ENCODE measurements at places on chromosomes 5 and 9.

- no peak for DNase-seq
Observed at GRCh38 chr5:172313915-172314314, 30.4 kb upstream of the UBTD2 start.

GRCh38 chr9:114824110-114824509, 18.3 kb upstream of the TNFSF15 start:
- no peak for DNase-seq

DNA sequence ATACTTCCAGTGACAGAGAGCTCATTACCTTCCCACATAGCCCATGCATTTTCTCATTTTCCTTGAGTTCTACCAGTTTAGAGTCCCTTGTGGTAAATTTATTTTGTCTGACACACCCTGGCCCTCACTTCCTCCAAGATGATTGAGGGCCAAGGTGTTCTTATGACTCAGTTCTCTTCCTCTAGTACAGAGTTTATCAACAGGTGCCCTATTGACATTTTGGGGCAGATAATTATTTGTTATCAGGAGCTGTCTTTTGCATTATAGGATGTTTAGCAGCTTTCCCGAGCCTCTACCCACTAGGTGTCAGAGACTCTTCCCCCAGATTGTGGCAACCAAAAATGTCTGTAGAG, 7.1 kb downstream of the SLC36A3 start:
- no peak for DNase-seq

DNA sequence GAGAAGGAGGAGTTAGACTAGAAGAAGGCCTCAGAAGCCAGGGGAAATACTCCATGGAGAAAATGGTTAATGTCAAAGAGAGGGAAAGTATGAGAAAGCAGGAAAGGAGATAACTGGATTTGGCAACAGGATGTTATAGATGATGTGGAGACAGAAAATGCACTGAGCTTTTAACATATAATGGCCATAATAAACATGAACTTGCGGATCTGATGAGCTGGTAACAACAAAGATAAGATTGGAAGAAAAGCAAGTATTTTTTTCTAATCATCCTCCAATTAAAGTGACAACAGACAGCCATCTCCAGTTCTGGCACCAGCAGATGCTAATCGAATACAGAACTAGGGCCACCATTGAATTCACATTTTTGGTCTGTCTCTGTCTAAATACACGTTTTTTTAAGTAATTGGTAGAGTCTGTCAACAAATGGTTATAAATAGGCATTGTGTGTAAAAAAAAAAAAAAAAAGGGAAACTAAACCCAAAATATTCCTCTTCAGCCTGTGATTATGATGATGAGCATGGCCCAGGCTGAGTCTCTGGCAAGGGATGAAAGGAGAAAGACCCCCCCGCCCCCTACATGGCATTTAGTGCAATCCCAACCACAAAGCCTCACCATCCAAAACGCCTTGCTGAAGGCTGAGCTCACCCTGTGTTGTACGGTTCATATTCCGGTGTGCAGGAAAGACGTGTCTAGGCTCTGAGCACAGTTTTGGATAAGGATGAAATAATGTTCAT, 149.5 kb upstream of the LHFPL2 start:
- no peak for DNase-seq

DNA sequence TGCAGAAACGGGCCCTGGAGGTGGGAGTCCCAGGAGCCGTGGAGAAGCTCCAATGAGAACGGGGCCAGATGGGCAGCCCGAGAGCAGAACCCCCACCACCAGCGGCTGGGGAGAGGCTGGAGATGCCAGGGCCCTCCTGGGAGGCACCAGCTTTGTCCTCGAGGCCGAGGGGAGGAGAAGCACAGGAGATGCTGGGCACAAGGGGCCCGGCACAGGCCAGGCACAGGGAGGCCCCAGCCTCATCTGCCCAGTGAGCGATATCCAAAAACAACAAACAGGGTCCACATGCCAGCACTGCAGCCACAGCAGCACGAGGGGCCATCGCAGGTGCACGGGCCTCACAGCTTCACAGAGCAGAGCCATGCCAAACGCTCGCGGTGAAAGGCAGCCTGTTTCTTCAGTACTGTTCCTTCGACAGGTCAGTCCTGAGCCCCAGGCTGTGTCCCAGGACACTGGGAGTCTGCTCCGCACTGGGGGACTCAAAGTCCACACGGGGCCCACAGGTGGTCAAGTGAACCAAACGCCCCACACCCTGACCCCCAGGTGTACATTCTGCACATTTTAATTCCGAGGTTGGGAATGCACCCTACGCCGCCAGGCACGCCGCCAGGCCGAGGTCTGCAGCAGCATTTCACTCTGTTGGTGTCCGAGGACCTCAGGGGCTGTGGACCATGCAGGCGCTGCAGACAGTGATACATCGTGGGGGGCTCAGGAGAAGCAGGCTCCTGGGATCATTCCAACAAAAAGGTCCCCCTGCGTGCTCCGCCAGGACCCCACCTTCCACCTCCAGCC, 9.5 kb downstream of the LPCAT1 start:
- DNase-seq: no peak

DNA sequence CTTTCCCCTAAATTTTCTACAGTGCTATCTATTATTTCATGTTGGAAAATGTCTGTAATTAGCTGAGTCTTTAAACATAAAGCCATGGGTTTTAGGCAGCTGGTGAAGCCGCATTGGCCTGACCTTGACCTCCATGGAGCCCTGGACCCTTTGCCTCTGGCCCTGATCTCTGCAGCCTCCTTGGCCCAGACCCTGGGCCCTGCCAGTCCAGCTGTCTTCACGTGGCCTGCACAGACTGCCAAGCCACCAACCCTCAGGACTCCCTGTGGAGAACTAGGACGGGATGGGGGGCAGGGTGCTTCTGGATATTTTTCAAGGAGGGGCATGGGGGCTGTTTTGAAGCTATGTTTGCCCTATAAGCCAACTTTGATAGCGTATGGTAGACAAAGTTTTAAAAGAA, 29.8 kb upstream of the PPARGC1B start:
- no peak for DNase-seq

DNA sequence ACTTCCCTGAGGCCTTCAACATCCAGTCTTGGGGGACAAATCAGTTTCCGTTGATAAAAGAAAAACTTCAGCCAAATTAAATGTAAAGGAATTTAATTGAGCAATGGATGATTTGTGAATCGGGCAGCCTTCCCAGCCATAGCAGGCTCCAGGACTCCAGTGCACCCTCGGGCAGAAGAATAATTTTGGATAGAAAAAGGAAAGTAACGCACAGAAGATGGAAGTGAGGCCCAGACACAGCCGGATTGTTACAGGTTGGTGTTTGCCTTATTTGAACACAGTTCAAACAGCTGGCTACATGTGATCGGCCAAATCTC, 19.1 kb downstream of the MRPL36 start:
- DNase-seq: no peak

DNA sequence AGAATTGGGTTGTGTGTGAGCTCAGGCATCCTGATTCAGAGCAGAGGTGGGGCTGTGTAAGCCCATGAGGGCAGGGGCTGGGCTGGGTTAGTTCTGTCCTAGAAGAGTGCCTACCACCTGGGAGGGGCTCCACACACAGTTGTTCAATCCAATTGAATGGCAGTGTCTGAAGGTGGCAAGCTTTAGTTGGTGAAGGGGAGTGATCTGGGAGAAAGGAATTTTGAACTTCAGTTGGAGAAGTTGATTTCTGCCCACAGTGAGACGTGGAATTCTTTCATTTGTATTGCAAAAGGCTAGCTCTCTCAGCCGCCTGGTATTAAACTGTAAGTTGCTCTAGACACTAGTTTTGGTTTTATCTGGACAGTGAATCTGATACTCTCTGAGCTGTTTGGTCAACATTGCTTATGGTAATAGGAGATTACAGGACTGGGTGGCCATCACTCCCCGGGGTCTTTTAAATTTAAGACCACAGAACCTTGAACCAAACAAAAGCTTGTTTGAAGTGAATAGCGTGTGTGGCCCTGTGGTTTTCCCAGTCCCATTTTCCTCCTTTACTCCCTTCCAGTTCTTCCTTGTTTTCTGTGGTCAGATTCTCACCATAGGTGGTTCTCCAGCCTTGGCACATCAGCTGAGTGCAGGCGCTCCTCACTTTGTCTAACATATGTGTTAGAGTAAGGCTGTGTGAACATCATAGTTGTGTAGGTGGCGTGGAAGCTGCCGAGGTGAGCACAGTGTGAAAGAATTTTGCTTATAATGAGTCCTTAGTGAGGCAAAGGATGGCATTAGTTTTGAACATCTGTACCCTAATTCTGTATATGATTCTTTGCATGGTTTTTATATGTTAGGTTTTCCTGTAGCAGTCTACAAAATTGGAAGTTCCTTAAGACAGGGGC, 78.0 kb downstream of the ARHGAP26 start:
- no peak for DNase-seq

- DNase-seq: no peak
Observed at GRCh38 chr5:149152317-149152746, 11.0 kb downstream of the ABLIM3 start.

DNA sequence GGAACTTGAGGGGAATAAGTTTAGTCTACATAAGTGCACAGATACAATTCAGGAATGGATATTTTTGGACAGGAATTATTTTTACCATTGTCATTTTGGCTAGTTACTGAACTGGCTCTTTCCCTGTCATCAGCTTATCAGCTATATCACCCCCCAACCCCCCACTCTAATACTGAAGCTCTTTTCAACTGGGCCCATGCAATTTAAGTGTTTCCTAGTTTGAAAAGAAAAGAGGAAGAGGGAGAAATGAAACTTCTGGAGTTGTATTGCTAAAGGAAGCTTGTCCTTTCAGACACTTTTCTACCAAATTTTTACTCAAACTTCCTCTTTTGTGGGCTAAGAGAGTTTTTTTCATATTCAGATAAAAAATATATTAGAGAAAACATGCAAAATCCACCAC, 18.5 kb upstream of the TIMD4 start:
- no peak for DNase-seq

- DNase-seq: no peak
Observed at GRCh38 chr5:171849585-171850323, 64.1 kb downstream of the SMIM23 start.

DNA sequence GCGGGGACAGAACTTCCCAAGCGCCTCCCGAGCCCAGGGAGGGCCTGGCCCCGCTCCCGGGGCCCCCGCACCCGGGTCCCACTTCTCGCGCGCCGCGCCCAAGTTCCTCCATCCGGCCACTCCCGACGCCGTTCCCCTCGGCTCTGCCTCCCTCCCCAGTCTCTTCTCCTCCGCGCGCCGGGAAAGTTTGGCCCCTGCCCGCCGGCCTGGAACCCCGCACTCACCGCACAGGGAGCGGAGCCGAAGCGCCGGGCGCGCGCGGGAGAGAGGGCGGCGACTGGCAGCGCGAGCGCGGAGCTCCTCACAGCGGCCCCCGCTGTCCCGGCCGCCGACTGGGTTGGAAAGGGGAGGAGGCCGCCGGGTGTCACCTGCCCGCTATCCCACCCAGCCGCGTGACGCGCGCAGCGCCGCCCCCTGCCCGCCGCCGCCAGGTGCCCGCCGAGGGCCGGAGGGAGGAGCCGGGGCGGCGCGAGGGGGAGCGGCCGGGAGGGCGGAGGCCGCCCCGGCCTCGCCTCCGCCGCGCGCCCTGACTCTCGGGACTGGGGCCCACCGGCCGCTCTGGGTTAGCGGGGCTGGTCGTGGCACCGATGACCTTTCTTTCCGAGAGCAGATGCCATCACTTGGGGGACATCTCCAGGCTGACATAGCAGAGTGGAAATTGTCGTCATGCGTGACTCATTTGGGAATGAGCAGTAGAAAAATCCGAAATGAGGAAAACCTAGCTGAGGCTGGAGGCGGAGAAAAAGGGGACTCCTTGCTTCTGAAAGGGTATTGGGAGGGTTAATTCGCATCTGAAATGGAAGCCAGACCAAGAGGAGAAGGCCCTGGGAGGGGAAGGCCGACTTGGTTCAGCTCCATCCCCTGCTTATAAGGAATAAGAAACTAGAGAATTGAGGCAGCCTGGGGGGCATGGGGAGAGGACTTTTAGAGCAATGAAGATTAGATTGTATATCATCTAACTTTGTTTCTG, at the start of gene ELOVL7:
Gene ELOVL7, minus strand, starts transcription at position 334 of the 970 bp plus-strand sequence. CDS start 56,872 bp downstream, outside the sequence.
- DNase-seq: no peak

- DNase-seq: no peak
Observed at GRCh38 chr9:109802491-109802890, 22.5 kb downstream of the PALM2AKAP2 start.

GRCh38 chr5:172632346-172633092, 8.5 kb upstream of the NEURL1B start:
- DNase-seq: no peak

DNA sequence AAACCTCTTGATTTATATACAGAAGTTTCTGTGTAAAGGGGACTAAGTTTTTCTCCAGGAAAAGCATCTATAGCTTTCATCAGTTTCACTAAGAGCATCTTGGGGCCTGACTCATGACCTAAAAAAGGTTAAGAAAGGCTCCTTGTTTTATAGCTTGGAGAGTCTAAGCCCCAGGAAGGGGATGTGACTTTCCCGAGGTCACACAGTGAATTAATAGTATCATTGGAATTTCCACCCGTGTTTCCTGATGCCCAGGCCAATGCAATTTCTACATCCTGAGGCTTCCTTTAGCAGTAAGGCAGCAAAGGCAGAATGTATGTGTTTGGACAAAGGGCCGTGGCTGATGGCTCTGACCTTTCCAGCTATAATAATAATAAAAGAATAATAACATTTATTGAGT, 8.6 kb downstream of the MORN5 start:
- DNase-seq: no peak

- no peak for DNase-seq
Observed at GRCh38 chr9:98778711-98779530, 17.4 kb downstream of the ANKS6 start.

DNA sequence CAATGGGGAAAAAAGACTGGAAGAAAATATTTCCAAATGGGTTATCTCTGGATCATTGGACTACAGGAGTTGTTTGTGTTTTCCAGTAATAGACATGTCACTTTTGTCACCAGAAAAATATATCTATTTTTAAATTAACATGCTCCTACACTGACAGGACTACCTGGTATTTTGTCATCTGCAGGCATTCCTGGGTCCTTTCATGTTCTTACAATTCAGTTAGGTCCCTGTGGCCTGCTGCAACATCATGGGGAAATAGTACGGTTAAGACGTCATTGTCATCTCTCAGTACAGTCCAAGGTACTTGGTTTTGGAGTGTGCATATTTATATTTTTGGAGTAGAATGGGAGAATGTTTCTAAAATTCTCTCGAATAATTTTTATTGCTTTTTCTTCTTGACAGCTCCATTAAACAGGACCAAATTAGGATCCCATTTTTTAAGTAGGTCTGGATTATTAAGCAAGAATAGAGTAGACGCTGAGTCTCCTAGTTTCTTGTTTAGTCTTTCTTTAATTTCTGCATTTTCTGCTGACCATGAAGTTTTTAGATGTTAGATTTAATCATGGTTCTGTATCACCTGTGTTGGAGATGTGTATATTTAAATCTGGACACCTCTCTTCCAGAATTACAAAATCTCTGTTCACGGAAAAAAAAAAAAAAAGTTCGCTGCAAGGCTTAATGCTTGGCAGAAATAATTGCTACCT, 46.9 kb downstream of the SLC22A5 start:
- no peak for DNase-seq

GRCh38 chr9:121596515-121596914, 54.9 kb upstream of the DAB2IP start:
- no peak for DNase-seq

- no peak for DNase-seq
Observed at GRCh38 chr5:122404018-122404417, 92.0 kb downstream of the SNCAIP start.

DNA sequence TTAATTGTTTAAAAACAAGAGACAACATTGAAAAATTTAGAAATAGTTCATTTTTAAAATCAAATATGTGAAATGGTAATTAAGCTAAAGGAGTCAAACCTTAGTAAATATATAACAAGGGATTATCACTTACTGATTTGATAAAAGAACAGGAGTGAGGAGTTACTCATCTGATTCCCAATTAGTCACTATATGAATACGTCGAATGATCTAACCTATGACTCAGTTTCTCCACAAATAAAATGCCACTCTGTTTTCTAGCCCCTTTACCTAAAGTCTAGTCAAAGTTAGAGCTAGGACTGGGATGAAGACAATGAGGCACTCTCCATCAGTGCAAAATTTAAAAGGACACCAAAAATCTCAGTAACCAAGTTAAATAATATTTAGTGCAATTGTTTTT, 70.4 kb upstream of the RASEF start:
- no peak for DNase-seq

All from T follicular helper cell (primary cell).